ENCODE measurements at places on chromosomes 1 and 21. TPM values are rescaled to one million over a fixed set of nuclear protein-coding genes. Genes with fewer than 3 reads are reported as not detected.

Gene DPT
- total RNA-seq = not detected

GRCh38 chr1:11377954-11378353 is 101.0 kb upstream of the DISP3 start:
- no peak for DNase-seq

- DNase-seq = no peak
These were observed 18.7 kb downstream of the UBL4B start for GRCh38 chr1:110130989-110131388.

Gene FCRL2
- not detected for total RNA-seq

Gene RORC
- 10.0 TPM for total RNA-seq

DNA sequence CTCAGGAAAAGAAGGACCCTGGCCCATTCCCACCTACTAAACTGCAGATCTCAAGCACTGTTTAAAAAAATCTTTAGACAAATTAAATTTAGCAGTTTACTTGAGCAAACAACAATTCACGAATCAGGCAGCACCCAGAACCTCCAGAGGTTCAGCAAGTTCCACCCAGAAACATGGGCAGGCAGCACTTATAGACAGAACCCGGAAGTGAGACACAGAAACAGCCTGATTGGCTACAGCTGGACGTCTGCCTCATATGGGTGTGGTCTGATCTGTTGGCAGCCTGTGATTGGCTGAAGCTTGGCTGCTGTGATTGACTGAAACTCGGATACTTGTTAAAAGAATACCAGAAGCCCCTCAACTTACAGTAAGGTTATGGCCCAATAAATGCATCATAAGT is 34.7 kb upstream of the COL6A2 start:
- no peak for DNase-seq

Gene SPATA17
- not detected for total RNA-seq

Gene APOBEC4
- total RNA-seq = not detected

GRCh38 chr1:232393010-232393409 is 236.9 kb downstream of the SIPA1L2 start:
- no peak for DNase-seq

- DNase-seq = no peak
These were observed 81.6 kb downstream of the CD58 start for GRCh38 chr1:116489231-116489697.

Gene NEGR1
- not detected for total RNA-seq

Gene UBASH3A
- 93.6 TPM for total RNA-seq

DNA sequence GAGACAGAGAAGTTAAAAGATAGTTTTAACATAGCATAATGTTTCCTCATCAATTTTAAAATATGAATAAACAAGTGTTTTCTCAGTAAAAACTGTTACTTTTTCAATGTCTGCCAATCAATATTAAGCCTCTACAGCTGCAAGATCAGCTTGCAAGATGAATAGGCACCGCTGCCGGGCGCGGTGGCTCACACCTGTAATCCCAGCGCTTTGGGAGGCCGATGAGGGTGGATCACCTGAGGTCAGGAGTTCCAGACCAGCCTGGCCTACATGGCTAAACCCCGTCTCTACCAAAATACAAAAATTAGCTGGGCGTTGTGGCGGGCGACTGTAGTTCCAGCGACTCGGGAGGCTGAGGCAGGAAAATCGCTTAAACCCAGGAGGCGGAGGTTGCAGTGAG is 54.8 kb upstream of the SH3GLB1 start:
- no peak for DNase-seq

GRCh38 chr1:20279509-20279908 is 11.2 kb upstream of the VWA5B1 start:
- no peak for DNase-seq

GRCh38 chr1:213723187-213723586 is 264.6 kb upstream of the PROX1 start:
- DNase-seq = no peak

GRCh38 chr1:115089420-115090185 is at the start of gene TSPAN2:
Gene TSPAN2 (minus strand): TSS chr1:115089503. CDS start chr1:115089432, 71 bp downstream.
- DNase-seq = peak; percentile 69

GRCh38 chr1:25780318-25781129 is 19.5 kb upstream of the SELENON start:
- DNase-seq = no peak

- no peak for DNase-seq
These were observed 82.5 kb downstream of the TNNI3K start for GRCh38 chr1:74317663-74318062.

- DNase-seq = no peak
These were observed 22.9 kb upstream of the RALGPS2 start for GRCh38 chr1:178702146-178702545.

- no peak for DNase-seq
These were observed 260.3 kb downstream of the ASTN1 start for GRCh38 chr1:176904057-176904751.

- DNase-seq = peak; percentile 41
These were observed 6.7 kb upstream of the WNT2B start for GRCh38 chr1:112501810-112502641.

Gene KRTCAP2
- 173 TPM for total RNA-seq

DNA sequence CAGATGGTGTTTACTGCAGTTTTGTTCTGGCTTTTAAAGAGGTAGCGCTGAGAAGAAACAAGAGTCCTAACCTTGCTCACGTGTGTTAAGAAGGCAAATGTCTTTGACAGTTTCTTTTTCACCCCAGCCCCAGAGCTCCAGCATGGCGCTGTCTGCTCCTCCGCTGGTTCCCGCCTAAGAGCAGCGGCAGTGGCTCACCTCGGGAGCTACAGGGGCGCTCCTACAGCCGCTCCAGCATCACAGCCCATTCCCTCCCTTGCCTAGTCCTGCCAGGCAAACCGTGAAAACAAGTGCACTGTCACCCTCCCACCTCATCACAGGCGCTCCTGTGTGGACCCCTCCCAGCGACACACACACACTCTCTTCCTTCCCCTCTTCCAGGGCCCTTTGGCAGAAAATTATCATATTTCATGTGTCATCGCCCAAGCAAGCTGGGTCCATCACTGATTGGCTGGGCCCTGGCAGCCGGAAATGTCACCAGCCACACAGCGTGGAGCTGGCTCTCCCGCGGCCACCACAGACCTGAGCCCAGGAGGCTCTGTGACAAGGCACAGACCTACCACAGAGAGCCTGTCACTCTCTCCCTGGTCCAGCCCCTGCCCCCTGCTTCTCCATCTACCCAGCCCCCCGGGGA is 1.2 kb upstream of the HIVEP3 start:
- peak; percentile 89 for DNase-seq

Gene TCHH
- not detected for total RNA-seq

- DNase-seq = no peak
These were observed 936.7 kb upstream of the TMPRSS15 start for GRCh38 chr21:19340303-19340702.

- DNase-seq = no peak
These were observed 205.9 kb downstream of the DSCAM start for GRCh38 chr21:40641042-40641441.

- no peak for DNase-seq
These were observed 17.2 kb upstream of the C8A start for GRCh38 chr1:56837244-56837939.

Gene DYNLT5
- not detected for total RNA-seq

- no peak for DNase-seq
These were observed 587.2 kb upstream of the ZRANB2 start for GRCh38 chr1:71668065-71668464.

Gene OR10R2
- total RNA-seq = not detected

Gene DSCAM
- total RNA-seq = not detected

- no peak for DNase-seq
These were observed 106.9 kb downstream of the LTN1 start for GRCh38 chr21:28885853-28886177.
